CD4-positive, CD25-positive, alpha-beta regulatory T cell (primary cell): ENCODE measurements at places on chromosomes 2 and 18. TPM values are rescaled to one million over a fixed set of nuclear protein-coding genes. Genes with fewer than 3 reads are reported as not detected.
A peak's percentile ranks its signal among the peaks of the same experiment; 100 is the strongest.

Gene POTEI
- total RNA-seq = not detected

- H3K4me1 ChIP-seq = peaks cover 28% of the 10 kb centered on the region
- H3K36me3 ChIP-seq = no peaks in the 10 kb centered on the region
Measured at GRCh38 chr2:72144274-72144631, 3.4 kb downstream of the CYP26B1 start.

DNA sequence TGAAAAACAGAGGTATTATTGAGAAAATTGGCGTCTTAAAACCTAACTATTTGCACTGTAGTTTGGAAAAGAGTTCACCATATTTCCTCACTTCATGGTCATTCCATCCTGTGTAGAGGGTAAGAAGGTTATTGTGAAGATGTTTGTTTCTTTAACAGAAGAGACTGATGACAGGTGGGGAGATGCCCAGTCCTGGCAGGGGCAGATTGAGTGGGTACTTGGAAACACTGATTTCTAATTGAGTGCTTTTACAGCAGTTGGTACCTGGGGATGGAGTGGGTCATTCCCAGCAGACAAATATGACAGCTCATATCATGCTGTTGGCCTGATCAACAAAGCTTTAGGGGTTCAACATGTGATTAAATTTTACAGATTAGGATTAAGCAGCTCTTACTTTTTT lies 67.5 kb downstream of the MYOM1 start:
- H3K4me3 ChIP-seq = no peak overlapping the region
- no peaks in the 10 kb centered on the region for H3K4me1 ChIP-seq
- DNase-seq = no peak
- H3K27me3 ChIP-seq = no peaks in the 10 kb centered on the region
- no peaks in the 10 kb centered on the region for H3K36me3 ChIP-seq

Gene ZC3H6
- 18.7 TPM for total RNA-seq

DNA sequence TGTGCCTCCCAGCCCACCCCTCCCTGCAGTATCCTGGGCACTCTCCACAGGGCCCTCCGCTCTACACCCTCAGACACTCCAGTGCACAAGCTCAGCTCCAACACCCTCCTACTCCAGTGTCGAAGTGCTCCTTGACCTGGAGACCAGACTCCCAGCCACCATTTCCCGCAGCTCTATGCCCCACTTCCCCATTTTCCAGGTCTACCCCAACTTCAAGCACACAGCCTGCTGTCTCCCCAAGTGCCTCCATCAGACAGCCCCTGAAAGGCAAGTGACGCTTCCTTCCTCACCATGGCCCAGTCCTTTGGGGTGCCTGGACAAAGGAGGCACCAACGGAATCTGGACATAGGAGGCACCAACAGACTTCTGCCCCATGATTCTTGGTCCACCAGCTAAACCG lies 7.2 kb downstream of the PASK start:
- no peak for DNase-seq
- H3K36me3 ChIP-seq = peaks cover 36% of the 10 kb centered on the region
- H3K4me3 ChIP-seq = no peak overlapping the region
- no peaks in the 10 kb centered on the region for H3K4me1 ChIP-seq
- H3K27me3 ChIP-seq = no peaks in the 10 kb centered on the region
- no peak overlapping the region for H3K27ac ChIP-seq

Gene ZNG1B
- total RNA-seq = 35.5 TPM

Gene CD226
- total RNA-seq = 65.1 TPM

DNA sequence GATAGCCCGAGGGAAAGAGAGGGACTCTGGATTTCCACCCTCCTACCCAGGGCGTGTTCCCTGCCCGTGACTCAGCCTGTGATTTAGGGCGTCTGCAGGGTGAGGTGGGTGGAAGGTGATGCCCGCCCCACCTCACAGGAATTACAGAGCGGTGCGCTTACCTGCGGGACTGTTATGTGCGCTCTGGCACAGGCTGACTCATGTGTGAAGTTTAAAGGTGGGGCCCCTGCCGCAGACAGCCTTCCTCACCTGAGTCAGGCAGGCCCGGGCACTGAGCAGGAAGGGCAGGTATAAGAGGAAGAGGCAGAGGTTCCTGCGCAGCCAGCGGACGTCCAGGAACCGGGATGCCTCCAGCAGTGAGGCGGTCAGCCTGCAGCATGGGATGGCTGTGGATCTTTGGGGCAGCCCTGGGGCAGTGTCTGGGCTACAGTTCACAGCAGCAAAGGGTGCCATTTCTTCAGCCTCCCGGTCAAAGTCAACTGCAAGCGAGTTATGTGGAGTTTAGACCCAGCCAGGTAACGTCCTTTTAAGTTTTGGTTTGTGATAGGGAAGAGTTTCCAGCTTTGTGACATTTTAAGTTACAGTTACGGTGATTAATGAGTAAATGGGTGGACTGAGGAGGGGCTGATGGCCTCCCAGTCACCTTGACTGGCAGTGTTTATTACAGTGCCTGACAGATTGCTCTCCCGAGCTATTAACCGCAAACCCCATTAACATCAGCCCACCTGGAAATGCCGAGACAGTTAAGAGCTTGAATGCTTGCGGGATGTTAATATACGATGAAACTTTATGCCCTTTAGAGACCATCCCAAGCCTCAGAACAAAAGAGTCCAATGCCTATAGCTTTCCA lies 141.6 kb upstream of the TTC39C start:
- H3K36me3 ChIP-seq = no peaks in the 10 kb centered on the region
- no peak overlapping the region for H3K4me3 ChIP-seq
- H3K27me3 ChIP-seq = no peaks in the 10 kb centered on the region

- no peak overlapping the region for H3K4me3 ChIP-seq
- H3K4me1 ChIP-seq = no peaks in the 10 kb centered on the region
- no peak for DNase-seq
- H3K27me3 ChIP-seq = no peaks in the 10 kb centered on the region
- no peaks in the 10 kb centered on the region for H3K36me3 ChIP-seq
Measured at GRCh38 chr2:232898592-232899543, 28.8 kb downstream of the SNORC start.

DNA sequence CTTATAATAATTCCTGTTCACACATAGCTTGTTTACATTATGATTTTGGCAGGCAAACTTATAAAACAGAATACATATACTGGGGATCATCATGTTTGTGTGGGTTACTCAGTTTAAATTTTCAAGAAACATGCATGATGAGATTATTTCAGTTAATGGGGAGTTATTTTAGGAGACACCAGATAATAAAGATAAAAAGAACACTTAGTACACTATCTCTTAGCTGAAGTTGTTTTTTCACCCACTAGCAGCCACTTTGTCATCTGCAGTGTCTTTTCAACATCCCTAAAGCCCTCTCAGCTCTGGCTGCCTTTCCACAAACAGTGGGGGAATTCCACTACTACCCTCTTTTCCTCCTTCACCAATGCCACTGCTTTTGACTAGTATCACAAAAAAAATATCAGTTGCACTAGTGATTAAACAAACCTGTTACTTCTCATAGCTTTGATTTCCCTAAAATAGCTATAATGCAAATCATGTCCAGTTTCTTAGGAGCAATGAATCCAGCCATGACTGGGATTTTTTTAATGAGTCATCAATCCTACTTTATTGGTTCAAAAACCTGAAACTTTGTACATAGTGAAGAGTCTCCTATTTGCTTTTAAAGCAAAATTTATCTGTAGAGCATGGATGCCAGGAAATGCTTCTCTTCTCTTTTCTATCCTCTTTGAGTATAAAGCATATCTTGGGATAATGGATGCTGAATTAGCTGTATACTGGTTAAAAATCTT lies 156.7 kb upstream of the TFPI start:
- no peaks in the 10 kb centered on the region for H3K36me3 ChIP-seq
- DNase-seq = no peak
- no peak overlapping the region for H3K27ac ChIP-seq
- no peaks in the 10 kb centered on the region for H3K4me1 ChIP-seq
- no peaks in the 10 kb centered on the region for H3K27me3 ChIP-seq

Gene TOGARAM2
- total RNA-seq = 9.3 TPM

Gene SFT2D3
- 7.6 TPM for total RNA-seq

Gene PLEKHA3
- total RNA-seq = 28.2 TPM

DNA sequence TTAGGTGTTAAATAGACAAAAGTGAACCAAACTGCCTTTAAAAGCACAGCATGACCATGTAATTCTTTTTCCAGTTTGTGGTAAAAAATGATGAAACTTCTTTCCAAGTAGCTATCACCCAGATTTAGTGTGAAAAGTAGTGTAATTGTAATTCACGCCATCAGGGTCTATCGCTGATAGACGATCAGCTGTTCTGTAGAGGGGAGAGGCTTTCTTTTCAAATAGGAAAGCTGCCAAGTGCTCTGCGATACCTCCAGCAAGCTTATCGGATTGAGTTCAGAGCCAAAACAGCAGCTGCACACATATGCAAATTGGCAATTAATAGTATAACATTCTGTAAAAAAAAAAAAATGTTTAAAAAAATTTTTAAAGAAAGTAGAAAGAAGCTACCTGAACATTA lies 61.9 kb upstream of the PSMD14 start:
- no peaks in the 10 kb centered on the region for H3K36me3 ChIP-seq
- peak overlapping the region; percentile 4 for H3K4me3 ChIP-seq
- H3K27ac ChIP-seq = no peak overlapping the region
- H3K4me1 ChIP-seq = peaks cover 28% of the 10 kb centered on the region
- no peaks in the 10 kb centered on the region for H3K27me3 ChIP-seq
- no peak for DNase-seq

DNA sequence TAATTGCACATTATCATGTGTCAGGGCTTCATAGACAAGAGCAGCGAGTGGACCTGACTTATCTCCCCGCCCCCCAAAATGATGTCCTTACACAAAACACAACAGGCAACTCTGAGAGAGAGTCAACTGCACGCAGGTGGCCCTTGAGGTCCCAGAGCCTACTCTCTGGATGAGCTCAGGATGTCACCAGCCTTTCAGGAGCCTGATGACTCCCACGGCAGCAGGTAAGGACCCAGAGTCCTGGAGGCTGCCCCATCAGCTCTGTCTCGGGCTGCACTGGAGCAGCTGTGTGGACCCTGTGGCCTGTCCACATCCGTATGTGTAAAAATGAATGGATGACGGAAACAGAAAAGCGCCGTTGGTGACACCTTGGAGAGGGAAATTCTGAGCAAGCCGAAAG lies 130.9 kb downstream of the HDAC4 start:
- no peak overlapping the region for H3K27ac ChIP-seq
- no peak overlapping the region for H3K4me3 ChIP-seq
- H3K4me1 ChIP-seq = peaks cover 59% of the 10 kb centered on the region
- H3K27me3 ChIP-seq = no peaks in the 10 kb centered on the region
- no peak for DNase-seq

DNA sequence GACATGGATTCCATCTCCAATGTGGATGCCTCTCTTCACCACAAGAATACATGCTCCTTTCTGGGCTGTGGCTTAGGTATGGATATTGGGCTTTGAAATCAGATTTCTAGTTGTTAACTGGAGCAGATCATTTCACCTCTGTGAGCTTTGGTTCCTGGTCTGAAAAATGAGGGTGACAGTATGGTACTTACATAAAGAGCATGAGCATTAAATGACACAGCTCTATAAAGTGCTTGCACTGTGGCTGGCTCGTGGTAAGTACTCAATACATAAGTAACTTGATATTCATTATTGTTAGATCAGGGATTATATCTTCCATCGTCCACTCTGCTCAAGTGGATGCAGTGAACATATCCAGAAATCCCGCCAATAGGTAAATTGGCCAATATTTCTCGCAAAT lies 33.4 kb downstream of the ARHGAP25 start:
- peaks cover 100% of the 10 kb centered on the region for H3K4me1 ChIP-seq
- peak overlapping the region; percentile 88 for H3K4me3 ChIP-seq
- H3K36me3 ChIP-seq = peaks cover 5% of the 10 kb centered on the region

DNA sequence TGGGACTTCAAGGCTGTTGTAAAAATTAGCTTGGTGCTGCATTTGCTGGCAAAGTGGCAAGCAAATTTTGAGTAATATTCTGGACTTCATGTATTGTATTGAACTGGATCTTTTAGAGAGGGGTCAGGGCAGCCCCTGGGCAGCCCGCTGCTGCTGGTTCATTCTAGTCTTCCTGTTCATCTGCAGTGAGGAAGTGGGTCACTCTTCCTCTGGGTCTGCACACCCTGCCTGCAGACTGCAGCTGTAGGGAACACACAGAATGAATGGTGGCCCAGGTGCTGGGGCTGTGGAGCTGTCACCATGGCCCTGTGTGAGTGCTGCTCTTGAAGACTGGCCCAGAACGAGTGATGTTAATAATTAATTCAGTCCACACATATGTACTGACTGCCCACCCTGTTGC lies 9.4 kb downstream of the SH3RF3 start:
- H3K27me3 ChIP-seq = peaks cover 2% of the 10 kb centered on the region
- no peak overlapping the region for H3K27ac ChIP-seq
- H3K4me1 ChIP-seq = peaks cover 10% of the 10 kb centered on the region

DNA sequence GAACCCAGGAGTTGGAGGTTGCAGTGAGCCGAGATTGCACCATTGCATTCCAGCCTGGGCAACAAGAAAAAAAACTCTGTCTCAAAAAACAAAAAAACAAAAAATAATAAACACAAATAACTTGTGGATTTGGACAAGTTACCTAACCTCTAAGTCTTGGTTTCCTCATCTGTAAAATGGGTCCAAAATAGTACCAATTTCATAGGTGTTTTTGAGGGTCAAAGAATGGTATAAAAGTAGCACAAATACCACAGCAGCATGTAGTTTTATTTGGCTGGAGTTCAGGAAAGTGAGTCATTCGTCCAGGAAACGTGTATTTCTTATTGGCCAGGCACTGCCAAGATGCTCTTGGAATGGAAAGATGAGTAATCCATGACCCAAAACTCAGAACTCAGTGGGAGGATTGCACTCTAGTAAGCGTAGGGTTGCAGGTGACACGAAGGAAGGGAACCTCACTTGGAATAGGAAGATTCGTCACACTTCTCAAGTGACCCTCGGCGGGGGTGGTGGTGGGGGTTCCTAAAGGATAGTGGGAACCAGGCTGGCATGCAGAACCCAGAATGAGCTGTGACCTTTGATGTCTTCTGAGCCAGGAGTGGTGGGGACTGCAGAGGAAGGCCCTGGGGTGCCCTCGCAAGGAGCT lies 24.4 kb downstream of the GRHL1 start:
- H3K4me1 ChIP-seq = peaks cover 5% of the 10 kb centered on the region
- DNase-seq = no peak
- peaks cover 5% of the 10 kb centered on the region for H3K27me3 ChIP-seq
- no peak overlapping the region for H3K4me3 ChIP-seq
- no peaks in the 10 kb centered on the region for H3K36me3 ChIP-seq

GRCh38 chr2:152822676-152823075 lies 104.3 kb downstream of the ARL6IP6 start:
- H3K27me3 ChIP-seq = no peaks in the 10 kb centered on the region
- no peaks in the 10 kb centered on the region for H3K36me3 ChIP-seq
- DNase-seq = no peak
- H3K4me3 ChIP-seq = no peak overlapping the region
- H3K4me1 ChIP-seq = no peaks in the 10 kb centered on the region

- no peaks in the 10 kb centered on the region for H3K27me3 ChIP-seq
- DNase-seq = no peak
- H3K4me1 ChIP-seq = peaks cover 18% of the 10 kb centered on the region
- H3K36me3 ChIP-seq = no peaks in the 10 kb centered on the region
Measured at GRCh38 chr2:223949241-223949840, 4.2 kb upstream of the WDFY1 start.

GRCh38 chr2:67215214-67216055 lies 181.7 kb upstream of the ETAA1 start:
- no peaks in the 10 kb centered on the region for H3K36me3 ChIP-seq
- H3K4me3 ChIP-seq = no peak overlapping the region
- DNase-seq = no peak
- H3K27ac ChIP-seq = no peak overlapping the region

Gene LYPD6
- not detected for total RNA-seq

GRCh38 chr2:191228861-191229260 lies 16.3 kb upstream of the MYO1B start:
- no peaks in the 10 kb centered on the region for H3K4me1 ChIP-seq
- no peak overlapping the region for H3K4me3 ChIP-seq
- no peaks in the 10 kb centered on the region for H3K27me3 ChIP-seq
- H3K36me3 ChIP-seq = no peaks in the 10 kb centered on the region

GRCh38 chr2:20401489-20401835 lies 45.4 kb upstream of the RHOB start:
- no peak for DNase-seq
- H3K27ac ChIP-seq = no peak overlapping the region
- H3K4me1 ChIP-seq = no peaks in the 10 kb centered on the region
- no peak overlapping the region for H3K4me3 ChIP-seq
- H3K27me3 ChIP-seq = peaks cover 4% of the 10 kb centered on the region
- no peaks in the 10 kb centered on the region for H3K36me3 ChIP-seq

Gene GAD1
- not detected for total RNA-seq
